ENCODE measurements at places on chromosomes 3 and 15.
A peak's percentile ranks its signal among the peaks of the same experiment; 100 is the strongest.

- peak; percentile 37 for DNase-seq
These were observed 53.0 kb upstream of the DAZL start for GRCh38 chr3:16658004-16658924.

DNA sequence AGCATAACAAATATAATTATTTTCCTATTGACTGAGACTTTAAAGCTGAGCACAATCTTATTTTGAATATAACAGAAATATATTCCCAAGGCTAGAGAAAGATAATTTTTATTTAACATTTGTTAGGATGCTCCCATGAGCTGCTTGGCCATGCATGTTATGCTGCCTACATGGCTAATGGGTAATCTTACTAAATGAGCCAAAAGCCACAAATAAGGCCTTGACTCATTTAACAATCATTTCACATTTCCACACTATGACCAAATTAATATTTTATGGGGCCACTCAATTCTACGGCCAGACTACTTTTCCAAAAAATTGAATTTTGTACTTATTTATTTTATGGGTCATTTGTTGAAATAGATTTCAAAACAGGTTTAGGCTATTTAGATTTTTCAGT is 141.7 kb downstream of the MEIS2 start:
- no peak for DNase-seq

GRCh38 chr3:148606979-148607378 is 90.7 kb upstream of the AGTR1 start:
- DNase-seq, result no peak

- DNase-seq, result no peak
These were observed 48.0 kb downstream of the CTNNB1 start for GRCh38 chr3:41247055-41248004.

DNA sequence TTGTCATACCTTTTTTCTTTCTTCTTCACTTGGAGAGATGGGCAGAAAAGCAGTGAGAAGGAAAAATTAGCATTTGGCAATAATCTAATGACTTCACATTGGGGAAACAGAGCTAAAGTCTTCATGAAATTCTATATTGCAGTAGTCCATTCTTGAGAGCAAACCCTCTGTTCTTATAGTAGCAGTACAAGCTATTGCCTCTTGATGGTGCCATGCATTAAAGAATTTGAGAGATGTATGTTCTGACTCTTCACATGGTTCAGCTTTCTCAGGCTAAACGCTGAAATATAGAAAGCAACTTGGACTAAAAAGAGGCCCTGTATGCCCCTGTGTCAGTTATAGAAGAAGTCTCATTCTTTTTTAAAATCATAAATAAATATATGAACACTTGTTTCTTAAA is 36.0 kb downstream of the PHLDB2 start:
- peak; percentile 6 for DNase-seq

- DNase-seq, result no peak
These were observed 1396.5 kb downstream of the OTOL1 start for GRCh38 chr3:162892921-162893793.

DNA sequence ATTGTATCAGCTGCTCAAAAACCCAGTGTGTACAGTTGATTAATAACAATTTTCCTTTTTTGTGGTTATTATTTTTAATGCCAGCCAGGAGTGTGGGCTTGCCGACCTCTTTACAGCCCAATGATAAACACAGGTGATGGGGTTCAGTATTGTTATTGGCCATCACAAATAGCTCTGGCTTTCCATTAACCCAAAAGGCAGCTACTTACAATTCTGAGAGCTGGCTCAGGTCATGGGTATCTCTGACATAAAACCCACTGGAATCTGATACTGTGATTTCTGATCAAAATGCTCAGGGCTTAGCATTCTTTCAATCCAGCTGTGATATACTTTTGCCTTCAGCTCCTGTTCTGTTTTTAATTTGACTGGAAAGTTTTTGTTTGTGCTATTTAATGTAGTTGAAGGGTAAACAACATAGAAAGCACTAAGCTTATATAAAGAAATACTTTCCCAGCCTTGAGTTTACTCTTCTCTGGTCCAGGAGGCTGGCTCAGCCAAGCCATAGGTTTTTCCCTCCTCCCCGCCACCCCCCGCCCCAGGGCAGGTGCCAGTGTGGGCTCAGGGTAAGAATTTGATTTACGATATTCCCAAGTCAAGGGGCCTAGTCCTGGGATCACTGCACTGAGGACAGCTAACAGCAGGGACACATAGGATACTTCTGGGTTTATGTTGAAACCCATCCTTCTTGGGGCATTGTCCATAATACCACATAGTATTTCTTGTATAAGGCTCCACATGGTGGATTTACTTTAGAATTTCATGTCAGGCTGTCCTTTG is 54.0 kb upstream of the MYZAP start:
- no peak for DNase-seq

GRCh38 chr15:55267401-55268175 is 22.0 kb downstream of the RAB27A start:
- no peak for DNase-seq

DNA sequence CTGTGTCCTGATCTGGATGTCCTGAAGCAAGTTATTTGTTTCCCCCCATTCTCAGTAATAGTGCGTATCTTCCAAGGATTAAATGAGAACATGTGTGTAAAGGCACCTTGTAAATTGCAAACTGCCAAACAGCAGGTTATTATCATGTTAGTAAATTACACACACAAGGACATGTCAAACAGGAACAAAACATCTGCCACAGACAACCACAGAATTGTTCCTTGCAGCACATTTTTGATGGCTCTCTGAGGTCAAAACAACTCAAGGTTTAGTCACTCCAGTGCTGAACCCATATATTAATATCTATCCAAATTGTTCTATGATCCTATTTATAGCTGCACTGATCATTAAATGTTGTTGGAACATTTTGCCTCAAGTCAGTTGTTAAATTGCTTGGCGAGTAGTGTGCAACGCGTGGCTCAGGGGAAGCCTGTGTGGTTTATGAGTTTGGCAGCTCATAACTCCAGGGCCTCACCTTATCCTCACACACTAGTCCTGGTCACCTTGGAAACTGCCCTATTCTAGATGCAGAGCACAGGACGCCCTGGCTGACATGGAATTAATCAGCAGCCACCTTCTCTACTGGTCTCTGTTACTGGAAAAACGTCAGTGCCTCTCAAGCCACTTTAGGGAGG is 46.3 kb upstream of the CDV3 start:
- no peak for DNase-seq

DNA sequence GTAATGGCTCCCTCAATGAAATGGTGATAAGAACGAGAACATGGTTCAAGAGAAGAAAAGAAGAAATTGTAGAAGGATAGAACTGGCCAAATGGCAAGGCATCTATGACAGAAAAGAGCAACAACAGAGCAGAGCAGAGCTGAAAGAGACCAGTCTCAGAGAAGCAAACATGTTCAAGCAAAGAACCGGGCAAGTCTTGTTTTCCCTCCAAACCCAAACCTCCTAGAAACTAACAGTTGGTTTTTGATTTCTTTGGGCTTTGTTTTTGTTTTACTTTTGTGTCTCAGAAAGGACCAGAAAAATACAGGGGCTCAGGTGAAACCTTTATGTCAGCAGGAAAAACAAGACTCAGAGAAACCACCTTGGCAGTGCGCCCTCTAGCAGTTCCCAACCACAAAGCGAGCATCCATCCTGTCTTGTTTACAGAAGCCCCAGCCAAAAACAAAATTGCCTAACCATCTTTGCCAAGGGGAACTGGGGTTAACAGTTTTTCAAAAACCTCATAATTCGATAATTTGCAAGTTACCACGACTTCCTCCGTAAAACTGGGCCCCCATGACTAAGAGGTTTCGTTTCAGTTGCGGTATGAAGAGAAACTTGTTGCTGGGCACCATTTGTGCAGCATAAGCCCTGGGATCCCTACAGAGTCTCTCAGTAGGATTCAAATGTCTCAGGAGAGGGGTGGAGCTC is 159.2 kb upstream of the SLC24A5 start:
- no peak for DNase-seq

DNA sequence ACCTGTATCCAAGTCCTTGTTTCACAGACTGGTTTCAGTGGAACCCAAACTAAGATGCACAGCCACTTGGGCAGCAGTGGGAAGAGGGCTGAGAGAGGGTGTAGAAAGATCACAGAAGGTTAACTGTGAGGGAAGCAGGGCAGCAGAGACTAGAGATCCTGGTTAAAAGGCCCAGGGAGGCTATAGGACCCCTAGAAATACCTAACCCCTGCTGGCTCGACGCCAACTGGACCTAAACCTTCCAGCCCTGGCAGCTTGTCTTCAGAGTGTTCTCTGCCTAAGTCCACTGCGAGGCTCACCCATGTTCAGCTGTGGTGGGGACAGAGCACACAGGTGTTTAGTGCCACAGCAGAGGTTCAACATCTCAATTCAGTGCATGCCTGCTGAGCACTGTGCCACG is 96.5 kb downstream of the ZNF621 start:
- no peak for DNase-seq

- no peak for DNase-seq
These were observed 544.4 kb downstream of the ZPLD1 start for GRCh38 chr3:102979191-102979590.

GRCh38 chr3:127815001-127815400 is 7.3 kb downstream of the MGLL start:
- DNase-seq, result no peak

GRCh38 chr3:88151358-88151757 is 1.6 kb downstream of the C3orf38 start:
- DNase-seq, result no peak

DNA sequence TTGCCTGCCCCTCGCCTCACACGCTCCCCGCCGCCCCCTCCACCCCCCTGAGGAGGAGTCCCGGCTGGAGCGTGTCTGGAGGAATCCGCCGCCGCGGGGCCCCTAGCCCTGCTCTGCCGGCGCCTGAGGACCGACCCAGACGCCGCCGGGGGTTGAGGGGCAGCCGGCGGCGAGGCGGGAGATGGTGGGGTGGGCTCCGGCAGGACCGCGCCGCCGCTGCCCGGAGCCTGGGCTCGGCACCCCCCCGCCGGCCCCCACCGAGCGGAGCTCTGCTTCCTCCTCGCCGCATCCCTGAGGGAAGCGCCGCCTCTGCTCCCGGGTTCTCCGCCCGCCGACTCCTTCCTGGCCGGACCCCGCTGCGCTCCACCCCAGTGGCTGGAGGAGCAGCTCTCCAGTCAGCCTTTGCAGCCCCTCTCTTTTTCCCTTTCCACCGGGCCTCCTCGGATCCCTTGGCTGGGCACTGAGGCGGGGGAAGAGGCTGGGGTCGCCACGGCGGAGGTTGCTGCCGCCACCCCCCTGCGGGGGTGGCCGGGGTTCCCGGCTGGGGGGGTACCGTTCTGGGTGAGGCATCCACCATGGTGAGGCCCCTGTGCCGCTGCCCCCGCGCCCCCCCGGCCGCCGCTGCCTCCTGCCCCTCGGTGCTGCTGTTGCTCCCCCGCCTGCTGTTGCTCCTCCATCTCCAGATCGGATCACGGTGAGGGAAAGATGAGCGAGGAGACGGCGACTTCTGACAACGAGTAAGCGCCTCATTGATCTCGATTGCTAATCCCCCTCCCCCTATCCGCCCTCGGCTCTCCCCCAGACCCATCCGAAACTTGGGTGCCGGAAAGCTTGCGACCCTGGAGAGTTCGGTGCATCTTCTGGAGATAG is at the start of gene SPRED1:
Gene SPRED1, plus strand, starts transcription at position 356 of the 870 bp plus-strand sequence. Its CDS starts 350 bp downstream, at position 706.
- DNase-seq, result peak; percentile 41

DNA sequence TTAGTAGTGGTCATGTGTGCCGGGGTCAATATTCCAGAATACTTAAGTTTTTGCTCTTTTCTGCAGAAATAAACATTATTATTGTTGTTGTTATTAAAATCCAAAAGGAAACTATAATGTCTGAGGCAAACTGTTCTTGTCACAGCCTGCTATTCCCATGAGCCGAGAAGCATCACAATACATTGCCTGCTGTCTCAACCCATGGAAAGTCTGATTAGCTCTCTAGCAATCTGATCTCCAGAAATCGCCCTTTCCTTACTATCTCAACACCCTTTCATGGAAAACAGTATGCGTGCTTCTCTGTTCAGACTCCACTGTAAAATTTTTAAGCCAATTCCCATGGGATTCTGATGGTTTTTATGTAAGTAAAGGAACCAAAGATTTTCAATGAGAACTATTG is 811.0 kb downstream of the TUSC7 start:
- no peak for DNase-seq

DNA sequence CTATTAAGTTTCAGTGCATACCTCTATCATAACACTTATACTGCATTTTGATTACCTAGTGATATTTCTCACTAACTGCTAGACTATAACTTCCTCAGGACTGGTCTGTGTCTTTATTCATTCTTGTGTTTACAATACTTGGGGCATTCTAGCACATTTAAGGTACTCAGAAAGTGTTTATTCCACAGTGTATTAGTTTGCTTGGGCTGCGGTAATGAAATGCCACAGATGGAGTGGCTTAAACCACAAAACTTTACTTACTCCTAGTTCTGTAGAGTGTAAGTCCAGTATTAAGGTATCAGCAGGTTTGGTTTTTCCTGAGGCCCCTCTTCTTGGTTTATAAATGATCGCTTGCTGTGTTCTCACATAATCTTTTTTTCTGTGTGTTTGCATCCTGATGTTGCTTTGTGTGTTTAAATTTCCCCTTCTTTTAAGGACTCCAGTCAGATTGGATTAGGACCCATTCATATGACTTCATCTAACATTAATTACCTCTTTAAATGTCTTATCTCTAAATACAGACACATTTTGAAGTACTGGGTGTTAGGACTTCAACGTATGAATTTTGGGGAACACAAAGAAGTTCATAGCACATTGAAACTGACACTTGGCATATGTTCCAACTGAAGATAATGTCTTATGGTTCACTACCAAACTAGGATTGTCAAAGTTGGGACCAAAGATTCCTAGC is 23.9 kb downstream of the RNF111 start:
- no peak for DNase-seq

- DNase-seq, result no peak
These were observed 48.6 kb downstream of the GAP43 start for GRCh38 chr3:115671761-115672455.

- no peak for DNase-seq
These were observed 504.9 kb downstream of the MCTP2 start for GRCh38 chr15:94736236-94736635.

GRCh38 chr3:4752201-4753072 is 226.8 kb upstream of the BHLHE40 start:
- no peak for DNase-seq

GRCh38 chr15:58559904-58560588 is 128.3 kb downstream of the LIPC start:
- no peak for DNase-seq

DNA sequence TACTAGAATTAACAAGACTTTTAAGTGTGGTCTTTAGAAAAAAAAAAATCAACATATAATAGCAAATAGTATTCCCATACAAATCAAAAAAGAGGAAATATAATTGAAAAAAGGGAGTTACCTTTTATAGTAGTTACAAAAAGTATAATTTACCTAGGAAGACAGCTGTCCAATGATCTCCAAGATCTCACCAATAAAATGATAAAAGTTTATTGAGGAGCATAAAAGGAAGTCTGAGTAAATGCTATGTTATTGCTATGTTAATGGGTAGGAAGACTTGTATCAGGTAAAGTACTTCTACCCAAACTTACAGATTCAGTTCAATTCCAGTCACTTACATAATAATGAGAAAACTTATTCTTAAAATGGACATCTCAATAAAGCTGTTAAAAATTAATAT is 379.0 kb upstream of the TPM1 start:
- no peak for DNase-seq

GRCh38 chr3:36933540-36934296 is 11.1 kb downstream of the TRANK1 start:
- DNase-seq, result no peak

GRCh38 chr3:63977893-63978292 is 45.4 kb downstream of the PSMD6 start:
- no peak for DNase-seq

GRCh38 chr3:7410782-7411181 is 549.9 kb downstream of the GRM7 start:
- no peak for DNase-seq

- no peak for DNase-seq
These were observed 19.6 kb downstream of the VGLL4 start for GRCh38 chr3:11624161-11624560.

GRCh38 chr3:186176373-186176990 is 67.6 kb upstream of the ETV5 start:
- DNase-seq, result no peak
